Bronchial epithelial cell (primary cell): ENCODE measurements at places on chromosomes 7 and 10. TPM values are rescaled to one million over a fixed set of nuclear protein-coding genes. Genes with fewer than 3 reads are reported as not detected.

Gene ANXA8L1
- total RNA-seq, result 60.6 and 153 TPM in 2 replicates

Gene UTF1
- not detected in 2 replicates for total RNA-seq

Gene CALY
- total RNA-seq, result not detected in 2 replicates

Gene GIMAP4
- total RNA-seq, result not detected in 2 replicates

Gene VDAC2
- 144 and 270 TPM in 2 replicates for total RNA-seq

Gene FAM237B
- not detected in 2 replicates for total RNA-seq

Gene OR2A42
- not detected in 2 replicates for total RNA-seq

Gene SFMBT2
- under 0.01 TPM in 2 replicates for total RNA-seq

Gene LBX1
- total RNA-seq, result not detected in 2 replicates
